HCT116 (cell line): ENCODE measurements at places on chromosomes 11 and 22. TPM values are rescaled to one million over a fixed set of nuclear protein-coding genes. Genes with fewer than 3 reads are reported as not detected.

- no peak for DNase-seq
These were observed 12.5 kb upstream of the SYT12 start for GRCh38 chr11:67010296-67010905.

DNA sequence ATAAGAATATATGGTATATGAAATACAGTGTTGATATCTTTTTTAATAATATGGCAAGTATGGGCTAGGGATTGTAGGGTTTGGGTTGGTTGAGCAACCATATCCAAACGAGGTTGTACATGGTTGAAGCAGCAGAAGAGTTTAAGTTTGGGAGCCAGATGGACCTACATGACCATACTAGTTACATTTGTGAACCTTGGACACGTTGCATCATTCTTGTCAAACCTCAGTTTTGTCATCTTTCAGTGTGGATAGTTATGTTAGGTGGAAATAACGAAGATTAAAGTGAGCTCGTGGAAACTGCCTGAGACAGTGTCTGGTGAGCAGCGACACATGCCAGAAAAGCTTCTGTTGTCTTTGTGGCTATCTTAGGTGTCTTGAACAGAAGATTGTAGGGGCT is 307.1 kb upstream of the KIRREL3 start:
- DNase-seq, result no peak

GRCh38 chr11:57475671-57476046 is 15.3 kb downstream of the RTN4RL2 start:
- DNase-seq, result no peak

The SMIM35 gene
- not detected for total RNA-seq

The IL18 gene
- 112 TPM for total RNA-seq

DNA sequence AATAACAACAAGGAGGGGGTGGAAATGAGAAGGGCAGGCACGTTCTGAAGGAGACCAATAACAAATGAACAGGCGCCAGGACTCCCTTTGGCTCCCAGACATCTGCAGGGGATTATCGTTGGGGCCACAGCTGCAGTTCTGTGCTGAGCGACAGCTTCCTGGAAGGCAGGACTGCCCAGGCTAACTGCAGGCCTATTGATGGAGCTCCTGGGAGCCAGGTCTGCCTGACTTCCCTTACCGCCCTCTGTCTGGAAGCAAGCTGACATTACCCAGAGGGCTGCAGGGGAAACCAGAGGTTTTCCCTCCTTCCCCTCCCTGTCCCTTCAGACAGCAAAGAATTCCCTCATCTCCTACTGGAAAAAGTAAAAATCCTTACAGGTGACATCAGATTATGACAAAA is 5.0 kb downstream of the DRD2 start:
- DNase-seq, result no peak

GRCh38 chr11:110762590-110762989 is 50.4 kb upstream of the ARHGAP20 start:
- no peak for DNase-seq

- no peak for DNase-seq
These were observed 93.4 kb downstream of the NTM start for GRCh38 chr11:131463649-131464425.

DNA sequence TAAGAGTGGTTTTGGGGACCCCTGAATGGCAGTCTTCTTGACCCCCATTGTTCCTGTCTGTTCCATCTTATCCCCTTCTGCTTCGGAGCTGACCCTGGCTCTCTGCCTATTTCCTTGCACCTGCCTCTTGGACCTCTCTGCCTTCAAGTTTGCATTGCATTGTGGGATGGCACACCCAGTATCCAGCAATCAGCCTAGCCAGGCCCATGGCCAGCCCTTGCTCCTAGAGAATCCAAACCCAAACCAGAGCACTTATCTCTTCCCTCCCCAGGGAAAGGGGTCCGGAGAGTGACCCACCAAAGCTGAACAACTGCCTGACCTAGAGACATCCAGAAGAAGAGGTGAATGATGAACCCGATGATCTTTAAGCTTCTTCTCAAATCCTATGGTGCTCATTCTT is 607.3 kb upstream of the CADM1 start:
- DNase-seq, result no peak

GRCh38 chr11:2561696-2562581 is 117.1 kb downstream of the KCNQ1 start:
- DNase-seq, result no peak

The TMEM132A gene
- total RNA-seq, result 120 TPM

- no peak for DNase-seq
These were observed 5.2 kb downstream of the SLC25A1 start for GRCh38 chr22:19173047-19174035.

The MOV10L1 gene
- total RNA-seq, result not detected

DNA sequence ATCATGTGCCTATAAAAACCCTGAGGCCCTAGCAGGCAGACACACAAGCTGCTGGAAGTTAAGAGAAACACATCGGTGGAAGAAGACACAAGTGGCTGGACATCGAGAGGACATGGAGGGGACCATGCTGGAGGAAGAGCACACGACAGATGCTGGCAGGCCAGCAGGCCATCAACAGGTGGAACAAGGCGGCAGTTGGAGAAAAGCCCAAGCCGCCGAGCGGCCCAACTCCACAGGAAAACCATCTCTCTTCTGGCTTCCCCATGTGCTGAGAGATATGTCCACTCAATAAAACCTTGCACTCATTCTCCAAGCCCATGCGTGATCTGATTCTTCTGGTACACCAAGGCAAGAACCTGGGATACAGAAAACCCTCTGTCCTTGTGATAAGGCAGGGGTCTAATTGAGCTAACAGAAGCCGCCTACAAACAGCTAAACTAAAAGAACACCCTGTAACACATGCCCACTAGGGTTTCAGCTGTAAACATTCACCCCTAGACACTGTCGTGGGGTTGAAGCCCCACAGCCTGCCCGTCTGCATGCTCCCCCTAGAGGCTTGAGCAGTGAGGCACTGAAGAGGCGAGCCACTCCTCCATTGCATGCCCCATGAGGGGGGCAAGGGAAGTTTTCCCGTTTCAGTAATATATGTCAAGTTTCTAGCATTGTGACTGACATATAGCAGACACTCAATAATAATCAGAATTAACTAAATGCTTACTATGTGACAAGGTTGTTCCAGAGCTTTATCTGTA is 39.0 kb upstream of the MMP20 start:
- peak; percentile 13 for DNase-seq

GRCh38 chr11:3158131-3158591 is 6.9 kb downstream of the OSBPL5 start:
- DNase-seq, result no peak

DNA sequence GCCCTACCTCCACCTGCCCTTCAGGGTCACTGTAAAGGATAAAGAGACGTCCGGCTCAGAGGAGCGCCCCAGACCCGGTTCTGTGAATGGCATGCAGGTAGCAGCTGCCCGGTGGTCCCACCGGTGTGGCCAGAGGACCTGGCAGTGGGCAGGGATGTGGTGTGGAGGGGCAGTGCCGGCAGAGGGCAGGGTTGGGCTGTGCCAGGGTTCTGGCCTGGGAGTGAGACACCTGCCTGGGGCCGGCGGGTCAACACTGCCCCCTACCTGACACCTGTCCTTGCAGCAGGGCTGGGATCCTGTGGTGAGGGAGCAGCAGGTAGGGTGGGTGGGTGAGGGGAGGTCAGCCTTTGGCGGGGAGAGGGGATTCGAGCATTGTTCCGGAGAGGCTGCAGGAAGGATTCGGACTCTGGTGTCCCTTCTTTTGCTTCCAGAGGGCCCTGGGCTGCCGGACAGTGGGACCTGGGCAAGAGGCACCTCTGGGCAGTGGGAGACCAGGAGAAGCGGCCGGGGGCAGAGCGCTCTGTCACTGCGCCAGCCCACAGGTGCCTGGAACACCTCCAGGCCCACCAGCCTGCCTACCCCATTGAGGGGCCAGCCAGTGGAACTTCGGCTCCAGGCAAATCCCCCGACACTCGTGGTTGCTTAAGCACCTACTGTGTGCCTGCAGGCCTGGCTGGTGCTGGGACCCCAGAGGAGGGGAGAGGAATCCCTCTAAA is 1.6 kb upstream of the PHLDA2 start:
- peak; percentile 86 for DNase-seq

GRCh38 chr22:48576333-48577013 is 1251.2 kb downstream of the BRD1 start:
- no peak for DNase-seq

The UBTFL1 gene
- total RNA-seq, result not detected

The SYT8 gene
- 1.0 TPM for total RNA-seq

The PLEKHB1 gene
- 22.9 TPM for total RNA-seq

DNA sequence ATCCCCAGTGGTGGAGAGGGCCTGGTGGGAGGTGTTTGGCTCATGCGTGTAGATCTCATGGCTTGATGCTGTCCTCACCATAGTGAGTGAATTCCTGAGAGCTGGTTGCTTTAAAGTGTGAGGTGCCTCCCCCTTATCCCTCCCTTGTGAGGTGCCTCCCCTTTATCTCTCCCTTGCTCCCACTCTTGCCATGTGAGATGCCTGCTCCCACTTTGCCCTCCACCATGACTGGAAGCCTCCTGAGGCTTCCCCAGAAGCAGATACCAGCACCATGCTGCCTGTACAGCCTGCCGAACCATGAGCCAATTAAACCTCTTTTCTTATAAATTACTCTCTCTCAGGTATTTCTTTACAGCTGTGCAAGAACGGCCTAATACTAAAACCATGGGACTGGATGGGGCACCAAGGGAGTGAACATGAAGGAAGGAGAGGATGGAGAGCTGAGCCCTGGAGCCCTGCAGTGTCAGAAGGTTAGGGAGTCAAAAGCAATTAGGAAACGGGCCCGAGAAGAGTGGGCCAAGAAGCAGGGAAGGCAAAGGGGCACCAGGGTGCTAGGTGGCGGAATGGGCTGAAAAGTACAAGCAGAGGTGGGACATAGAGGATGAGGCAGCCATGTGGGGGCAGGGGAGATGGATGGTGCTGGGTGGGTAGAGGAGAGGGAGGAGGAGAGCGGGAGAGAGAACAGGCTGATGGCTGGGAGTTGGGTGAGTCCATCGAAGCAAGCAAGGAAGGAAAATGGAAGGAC is 9.4 kb downstream of the IFITM10 start:
- no peak for DNase-seq

DNA sequence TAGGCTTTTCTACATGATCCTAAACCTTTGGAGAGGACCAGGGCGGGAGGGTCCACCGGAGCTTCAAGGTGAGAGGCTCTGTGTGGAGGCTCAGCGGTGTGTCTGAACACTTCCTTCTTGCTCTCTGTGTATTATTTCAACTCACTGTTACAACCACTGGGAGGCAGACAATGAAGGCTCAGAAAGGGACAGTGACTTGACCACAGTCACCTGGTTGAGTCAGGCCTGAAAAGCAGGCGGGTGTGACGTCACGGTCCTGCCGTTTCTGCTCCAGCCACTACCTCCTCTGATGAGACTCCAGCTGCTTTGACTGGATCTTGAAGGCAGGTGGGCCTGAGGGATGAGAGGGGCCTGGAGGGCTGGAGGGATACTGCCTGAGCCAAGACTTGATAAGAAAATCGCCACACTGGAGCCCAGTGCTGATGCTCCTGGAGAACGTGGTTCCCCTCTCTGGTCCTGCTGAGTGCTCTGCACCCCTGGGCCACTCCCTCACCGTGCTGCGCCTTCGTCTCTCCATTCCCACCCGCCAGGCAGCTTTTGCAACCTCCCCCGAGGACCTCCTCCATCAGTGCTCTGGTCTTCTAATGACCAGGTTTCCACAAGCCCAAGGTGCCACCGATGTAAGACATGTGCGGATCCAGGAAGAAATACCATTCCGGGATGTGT is 27.9 kb downstream of the KCNC1 start:
- DNase-seq, result peak; percentile 28

GRCh38 chr22:42073621-42074041 is 417 bp upstream of the PHETA2 start:
- DNase-seq, result no peak

- DNase-seq, result no peak
These were observed 109.9 kb upstream of the CLMP start for GRCh38 chr11:123304828-123305466.

- no peak for DNase-seq
These were observed 11.3 kb downstream of the LGALS12 start for GRCh38 chr11:63517156-63517555.

DNA sequence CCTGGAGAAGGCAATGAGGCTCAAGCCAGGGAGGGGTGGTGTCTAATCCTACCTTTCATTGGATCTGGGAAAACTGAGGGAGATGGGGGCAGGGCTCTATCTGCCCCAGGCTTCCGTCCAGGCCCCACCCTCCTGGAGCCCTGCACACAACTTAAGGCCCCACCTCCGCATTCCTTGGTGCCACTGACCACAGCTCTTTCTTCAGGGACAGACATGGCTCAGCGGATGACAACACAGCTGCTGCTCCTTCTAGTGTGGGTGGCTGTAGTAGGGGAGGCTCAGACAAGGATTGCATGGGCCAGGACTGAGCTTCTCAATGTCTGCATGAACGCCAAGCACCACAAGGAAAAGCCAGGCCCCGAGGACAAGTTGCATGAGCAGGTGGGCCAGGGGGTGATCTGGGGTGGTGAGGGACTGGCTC is at the start of gene FOLR1:
FOLR1 (plus strand) TSS at position 180 of the 421 bp plus-strand sequence; CDS start at position 214, 34 bp downstream.
- DNase-seq, result peak; percentile 54

The PLCB3 gene
- 106 TPM for total RNA-seq

- no peak for DNase-seq
These were observed 377.6 kb downstream of the CADM1 start for GRCh38 chr11:115126515-115127208.

DNA sequence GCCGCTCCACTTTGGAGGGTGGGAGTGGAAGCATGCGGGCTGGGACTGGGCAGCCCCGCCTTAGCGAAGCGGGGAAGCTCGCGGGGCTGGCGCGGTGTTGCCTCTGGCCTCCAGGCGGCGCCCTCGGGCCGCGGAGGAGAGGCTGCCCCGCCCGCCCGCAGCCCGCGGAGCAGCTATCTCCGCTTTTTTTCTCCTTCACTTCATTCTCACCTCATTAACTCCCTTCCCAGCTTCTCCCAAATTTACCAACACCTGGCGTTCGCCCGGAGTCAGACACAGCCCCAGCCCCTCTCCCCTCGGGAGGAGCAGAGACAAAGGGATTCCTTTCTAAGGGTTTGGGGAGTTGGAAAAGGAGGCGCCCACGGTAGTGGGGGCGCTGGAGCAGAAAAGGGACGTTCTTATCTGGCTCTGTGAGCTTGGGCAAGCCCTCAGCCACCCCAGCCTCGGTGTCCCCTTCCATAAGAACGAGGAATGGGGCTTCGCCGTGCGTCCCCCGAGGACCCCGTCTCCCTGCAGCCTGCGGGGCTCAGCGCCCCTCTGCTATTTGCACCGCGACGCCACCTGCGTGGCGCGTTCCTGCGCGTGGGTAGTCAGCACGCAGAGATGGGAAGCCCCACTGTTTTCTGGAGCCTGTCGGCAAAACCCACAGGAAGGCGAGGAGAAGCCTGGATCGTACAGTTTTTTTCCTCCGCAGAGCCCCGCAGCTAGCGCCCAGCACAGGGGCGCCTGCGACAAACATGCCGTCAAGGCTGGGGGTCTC is 1.5 kb upstream of the WNT11 start:
- DNase-seq, result peak; percentile 51

The OR5A1 gene
- not detected for total RNA-seq

- no peak for DNase-seq
These were observed 7.4 kb upstream of the RCE1 start for GRCh38 chr11:66835768-66836405.

- DNase-seq, result no peak
These were observed 7.8 kb upstream of the FANCF start for GRCh38 chr11:22633354-22633902.

The APOA5 gene
- total RNA-seq, result 0.12 TPM

GRCh38 chr11:122803716-122804115 is 34.6 kb upstream of the CRTAM start:
- DNase-seq, result no peak

- no peak for DNase-seq
These were observed 63.8 kb upstream of the ARHGAP20 start for GRCh38 chr11:110776081-110776480.
